ENCODE measurements at places on chromosomes 3 and 15. TPM values are rescaled to one million over a fixed set of nuclear protein-coding genes. Genes with fewer than 3 reads are reported as not detected.

- peak; percentile 26 for DNase-seq
Observed at GRCh38 chr15:70152070-70152480, 54.4 kb upstream of the TLE3 start.

The ATP10A gene
- total RNA-seq, result 21.0 TPM

DNA sequence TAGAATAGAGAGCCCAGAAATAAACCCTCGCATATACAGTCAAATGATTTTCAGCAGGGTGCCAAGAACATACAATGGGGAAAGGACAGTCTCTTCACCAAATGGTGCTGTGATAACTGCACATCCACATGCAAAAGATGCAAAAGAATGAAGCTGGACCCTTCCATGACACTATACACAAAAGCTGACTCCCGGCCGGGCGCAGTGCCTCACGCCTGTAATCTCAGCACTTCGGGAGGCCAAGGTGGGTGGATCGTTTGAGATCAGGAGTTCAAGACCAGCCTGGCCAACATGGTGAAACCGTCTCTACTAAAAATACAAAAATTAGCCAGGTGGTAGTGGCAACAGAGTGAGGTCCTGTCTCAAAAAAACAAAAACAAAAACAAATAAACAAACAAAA is 43.2 kb upstream of the IQSEC1 start:
- DNase-seq, result no peak

The IGSF10 gene
- total RNA-seq, result not detected

The CPA3 gene
- total RNA-seq, result not detected
